ENCODE measurements at places on chromosomes 2 and 18.

DNA sequence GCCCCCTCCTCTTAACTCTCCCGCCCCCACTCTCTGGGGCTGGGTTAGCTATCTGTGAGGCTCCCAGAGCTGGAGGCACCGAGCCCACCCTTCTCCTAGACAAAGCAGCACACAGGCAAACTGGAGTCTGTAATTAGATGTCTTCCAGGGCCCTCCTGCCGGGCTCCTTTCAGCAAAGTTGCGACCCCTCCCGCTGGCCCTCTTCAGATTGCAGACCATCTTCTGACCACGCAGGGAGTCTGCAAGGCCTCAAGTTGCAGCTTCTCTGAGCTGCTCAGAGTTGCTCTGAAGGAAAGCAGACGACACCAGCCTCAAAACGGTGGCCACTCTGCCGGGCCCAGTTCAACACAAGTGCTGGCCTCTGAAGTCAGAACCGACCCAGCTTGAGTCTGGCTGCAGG is 228.4 kb upstream of the COPS8 start:
- DNase-seq, result no peak

GRCh38 chr18:11927497-11927896 is 19.4 kb upstream of the MPPE1 start:
- no peak for DNase-seq

DNA sequence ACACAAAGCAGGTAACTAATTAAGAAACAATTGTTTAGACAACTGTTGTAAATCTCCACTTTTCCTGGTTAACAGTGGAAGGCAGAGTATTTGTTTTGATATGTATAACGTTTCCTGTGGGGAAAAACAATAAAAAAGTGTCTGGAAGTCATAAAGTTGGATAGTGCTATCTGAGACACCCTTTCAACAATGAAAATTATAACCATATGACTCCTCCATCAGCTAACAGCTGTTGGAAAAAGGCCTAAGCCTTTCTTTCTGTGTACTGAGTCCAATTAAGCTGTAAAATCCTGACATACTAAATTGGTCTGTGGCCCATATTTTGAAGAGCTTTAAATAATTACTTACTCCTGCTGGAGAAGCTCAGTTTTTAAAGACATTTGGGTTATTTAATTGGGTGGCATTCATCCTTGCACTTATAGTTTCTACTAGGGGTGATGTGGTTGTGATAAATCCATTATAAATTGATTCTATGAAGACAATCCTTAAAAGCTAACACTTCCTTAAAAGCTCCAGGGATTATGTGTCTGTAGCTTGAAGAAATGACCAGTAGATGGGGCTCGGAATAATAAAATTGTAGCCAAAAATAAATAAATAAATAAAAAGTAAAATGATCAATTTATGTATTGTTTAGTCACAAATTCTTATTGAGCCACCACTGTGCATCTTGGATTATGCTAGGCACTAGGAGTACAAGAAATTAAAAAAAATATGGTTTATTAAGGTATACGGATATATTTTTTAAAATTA is 698.1 kb upstream of the NXPH2 start:
- DNase-seq, result no peak

- DNase-seq, result peak; percentile 25
Measured at GRCh38 chr2:12227941-12228608, 481.6 kb downstream of the LPIN1 start.

GRCh38 chr2:120846406-120847095 is 110.9 kb downstream of the GLI2 start:
- no peak for DNase-seq

DNA sequence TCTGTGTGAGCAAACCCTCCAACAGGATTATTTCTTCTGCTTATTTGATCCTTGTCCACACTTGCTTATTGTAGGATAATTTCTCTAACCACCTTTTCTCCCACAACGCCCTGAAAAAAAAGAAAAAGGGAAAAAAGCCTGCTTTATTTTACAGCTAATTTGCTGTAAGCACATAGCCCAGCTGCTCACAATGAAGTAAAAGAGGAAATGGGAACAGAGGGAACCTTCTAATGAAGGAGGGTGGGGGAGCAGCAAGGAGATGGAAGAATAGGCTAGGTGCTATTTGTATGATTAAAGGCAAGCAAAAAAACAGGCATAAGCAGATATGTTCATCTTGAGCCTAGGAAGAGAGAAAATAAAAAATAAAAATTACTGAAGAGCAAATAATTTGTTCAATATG is 331.6 kb downstream of the TXNL1 start:
- DNase-seq, result no peak

GRCh38 chr18:6604573-6604941 is 125.0 kb upstream of the ARHGAP28 start:
- DNase-seq, result no peak

- no peak for DNase-seq
Measured at GRCh38 chr2:112597537-112598322, 13.3 kb downstream of the CHCHD5 start.

GRCh38 chr2:16972276-16972675 is 306.6 kb upstream of the CYRIA start:
- no peak for DNase-seq

DNA sequence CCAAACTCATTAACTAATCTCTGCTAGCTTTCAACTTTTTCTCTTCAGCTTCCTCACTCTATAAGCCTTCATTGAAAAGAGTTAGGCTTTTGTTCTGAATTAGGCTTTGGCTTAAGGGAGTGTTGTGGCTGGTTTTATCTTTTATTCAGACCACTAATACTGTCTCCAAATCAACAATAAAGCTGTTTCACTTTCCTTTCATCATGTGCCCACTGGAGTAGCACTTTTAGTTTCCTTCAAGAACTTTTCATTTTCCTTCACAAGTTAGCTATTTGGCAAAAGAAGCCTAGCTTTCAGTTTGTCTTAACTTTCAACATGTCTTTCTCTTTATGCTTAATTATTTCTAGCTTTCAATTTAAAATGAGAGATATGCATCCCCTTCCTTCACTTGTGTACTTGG is 271.7 kb upstream of the FSIP2 start:
- no peak for DNase-seq

- no peak for DNase-seq
Measured at GRCh38 chr2:74695663-74696062, 41.6 kb downstream of the SEMA4F start.

DNA sequence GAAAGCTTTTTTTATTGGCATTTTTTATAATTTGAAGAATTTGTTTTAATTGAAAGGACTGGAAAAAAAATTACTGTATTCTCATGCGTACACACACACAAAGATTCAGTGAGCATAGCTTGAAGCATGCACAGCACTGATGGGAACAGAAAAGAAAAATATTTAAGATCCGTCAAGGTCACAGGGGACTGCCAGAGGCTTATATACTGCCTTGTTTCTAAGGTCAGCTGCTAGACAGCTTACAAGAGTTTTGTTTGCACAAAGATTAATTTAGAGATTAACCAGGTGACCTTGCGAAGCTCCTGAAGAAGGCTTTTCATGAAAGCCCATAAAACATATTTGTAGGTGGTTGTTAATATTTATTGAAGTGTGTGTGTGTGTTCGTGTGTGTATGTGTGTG is 396.3 kb downstream of the TRIB2 start:
- no peak for DNase-seq

DNA sequence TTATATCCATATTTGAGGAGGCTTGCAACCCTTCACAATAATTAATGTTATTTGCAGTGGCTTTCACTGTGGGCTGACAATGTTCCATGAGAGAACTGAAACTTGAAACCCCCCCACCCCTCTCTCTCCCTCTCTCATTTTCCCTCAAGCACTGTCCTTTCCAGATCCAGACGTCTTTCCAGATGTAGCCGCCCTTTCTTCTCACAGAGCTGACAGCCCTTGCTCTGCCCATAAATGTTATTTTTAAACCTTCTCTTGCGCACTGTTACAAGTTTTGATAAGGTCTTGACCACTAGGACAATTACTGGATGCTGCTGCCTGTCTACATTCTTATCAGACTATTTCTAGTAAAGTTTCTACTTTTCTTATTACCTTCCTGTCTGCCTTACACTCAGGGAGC is 91.4 kb upstream of the LINC00305 start:
- no peak for DNase-seq

DNA sequence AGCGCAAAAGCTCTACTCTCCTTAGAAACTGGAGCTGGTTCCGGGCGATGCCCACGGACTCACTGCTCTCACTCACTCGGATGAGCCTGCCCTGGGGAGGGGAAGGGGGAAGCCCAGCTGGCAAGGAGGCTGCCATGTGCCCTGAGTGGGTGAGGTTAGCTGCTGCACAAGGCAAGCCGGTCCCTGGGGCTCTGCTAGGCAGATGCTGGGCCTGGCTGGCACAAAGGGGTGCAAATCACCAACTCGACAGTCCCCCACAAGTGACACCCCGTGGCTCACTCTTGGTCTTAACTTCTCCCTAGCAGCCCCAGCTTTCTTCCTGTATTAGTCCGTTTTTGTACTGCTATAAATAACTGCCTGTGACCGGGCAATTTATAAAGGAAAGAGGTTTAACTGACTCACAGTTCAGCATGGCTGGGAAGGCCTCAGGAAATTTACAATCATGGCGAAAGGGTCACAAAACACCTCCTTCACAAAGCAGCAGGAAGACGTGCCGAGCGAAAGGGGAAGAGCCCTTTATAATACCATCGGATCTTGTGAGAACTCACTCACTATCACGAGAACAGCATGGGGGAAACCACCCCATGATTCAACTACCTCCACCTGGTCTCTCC is 33.2 kb downstream of the ADCY3 start:
- DNase-seq, result no peak

DNA sequence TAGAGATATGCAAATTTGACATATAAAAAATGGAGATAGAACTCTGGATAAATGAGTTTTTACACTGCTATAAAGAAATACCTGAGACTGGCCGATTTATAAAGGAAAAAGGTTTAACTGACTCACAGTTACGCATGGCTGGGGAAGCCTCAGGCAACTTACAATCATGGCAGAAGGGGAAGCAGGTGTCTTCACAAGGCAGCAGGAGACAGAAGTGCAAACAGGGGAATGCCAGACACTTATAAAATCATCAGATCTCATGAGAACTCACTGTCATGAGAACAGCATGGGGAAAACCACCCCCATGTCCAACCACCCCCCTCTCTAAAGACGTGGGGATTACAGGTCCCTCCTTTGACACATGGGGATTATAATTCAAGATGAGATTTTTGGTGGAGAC is 1540.2 kb upstream of the SLC39A10 start:
- no peak for DNase-seq

DNA sequence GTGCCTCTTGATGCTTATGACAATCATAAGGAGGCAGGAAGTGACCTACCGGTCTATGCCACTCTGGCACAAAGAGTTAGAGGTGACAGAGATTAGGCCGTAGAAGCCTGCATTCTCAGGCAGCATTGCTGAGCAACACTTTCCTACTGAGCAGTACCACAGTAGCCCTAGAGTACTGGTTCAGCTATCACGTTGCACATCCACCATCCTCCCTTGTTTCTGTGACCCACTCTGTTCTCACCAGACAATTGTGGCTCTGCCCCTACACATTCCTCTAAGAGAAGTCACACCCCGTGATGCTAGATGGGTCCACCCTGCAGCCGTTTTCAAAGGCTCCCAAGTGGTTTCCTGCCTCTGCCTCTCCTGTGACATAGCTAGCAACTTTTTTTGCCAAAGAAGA is 22.6 kb upstream of the SUCLG1 start:
- peak; percentile 62 for DNase-seq

DNA sequence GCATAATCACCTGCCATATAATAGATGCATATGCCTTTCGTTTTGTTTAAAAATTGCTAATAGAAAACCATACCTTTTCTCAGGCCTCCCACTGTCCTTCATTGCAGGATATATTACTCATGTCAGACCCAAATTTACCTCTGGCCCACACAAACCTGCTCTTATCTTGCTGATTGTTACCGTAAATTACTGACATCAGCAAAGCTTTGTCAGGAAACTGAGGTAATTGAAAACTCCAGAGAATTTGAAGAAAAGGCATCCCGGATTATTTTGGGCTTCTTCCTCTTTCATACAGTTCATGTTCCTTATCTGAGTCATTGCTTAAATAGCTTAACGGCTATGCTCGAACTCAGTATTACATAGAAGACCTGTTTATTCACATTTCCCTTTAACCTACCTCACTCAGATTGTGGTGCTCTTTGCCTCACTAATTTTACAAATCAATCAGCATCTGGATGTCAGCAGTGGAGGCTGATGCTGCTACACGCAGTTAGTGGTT is 145.7 kb downstream of the ZEB2 start:
- no peak for DNase-seq
